ENCODE measurements at places on chromosomes 5 and 9.
A peak's percentile ranks its signal among the peaks of the same experiment; 100 is the strongest.

DNA sequence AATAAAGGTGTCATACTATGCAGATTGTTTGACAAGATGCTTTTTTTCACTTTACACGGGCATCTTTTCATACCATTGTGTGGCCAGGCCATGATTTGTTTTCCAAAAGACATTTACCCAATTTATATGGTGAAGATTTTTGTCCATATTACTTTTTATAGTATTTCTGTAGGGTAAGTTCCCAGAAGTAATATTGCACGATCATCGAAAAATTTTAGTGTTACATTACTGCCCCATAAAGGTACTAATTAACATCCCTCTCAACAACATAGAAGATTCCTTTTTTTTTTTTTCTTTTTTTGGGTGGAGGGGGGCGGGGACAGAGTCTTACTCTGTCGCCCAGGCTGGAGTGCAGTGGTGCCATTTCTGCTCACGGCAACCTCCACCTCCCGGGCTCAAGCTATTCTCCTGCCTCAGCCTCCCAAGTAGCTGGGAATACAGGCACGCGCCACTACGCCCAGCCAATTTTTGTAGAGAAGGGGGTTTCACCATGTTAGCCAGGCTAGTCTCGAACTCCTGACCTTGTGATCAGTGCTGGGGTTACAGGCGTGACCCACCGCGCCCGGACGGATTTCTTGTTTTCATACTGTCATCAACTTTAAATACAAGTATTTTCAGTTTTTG is 1.2 kb upstream of the ROPN1L start:
- DNase-seq, result no peak

GRCh38 chr5:31197183-31197582 is 3.7 kb downstream of the CDH6 start:
- no peak for DNase-seq

DNA sequence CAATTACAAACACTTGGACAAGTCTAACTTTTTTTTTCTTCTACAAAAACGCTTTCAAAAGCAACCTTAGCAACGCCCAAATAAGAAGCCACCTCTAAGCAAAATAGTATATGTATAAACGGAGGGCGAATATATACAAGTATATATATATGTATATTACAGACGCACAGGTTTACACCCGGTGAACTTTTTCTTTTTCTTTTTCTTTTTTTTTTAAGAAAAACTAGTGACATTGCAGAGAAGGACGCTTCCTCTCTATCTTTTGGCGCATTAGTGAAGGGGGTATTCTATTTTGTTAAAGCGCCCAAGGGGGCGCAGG is 200 bp downstream of the NPR3 start:
- DNase-seq, result no peak

DNA sequence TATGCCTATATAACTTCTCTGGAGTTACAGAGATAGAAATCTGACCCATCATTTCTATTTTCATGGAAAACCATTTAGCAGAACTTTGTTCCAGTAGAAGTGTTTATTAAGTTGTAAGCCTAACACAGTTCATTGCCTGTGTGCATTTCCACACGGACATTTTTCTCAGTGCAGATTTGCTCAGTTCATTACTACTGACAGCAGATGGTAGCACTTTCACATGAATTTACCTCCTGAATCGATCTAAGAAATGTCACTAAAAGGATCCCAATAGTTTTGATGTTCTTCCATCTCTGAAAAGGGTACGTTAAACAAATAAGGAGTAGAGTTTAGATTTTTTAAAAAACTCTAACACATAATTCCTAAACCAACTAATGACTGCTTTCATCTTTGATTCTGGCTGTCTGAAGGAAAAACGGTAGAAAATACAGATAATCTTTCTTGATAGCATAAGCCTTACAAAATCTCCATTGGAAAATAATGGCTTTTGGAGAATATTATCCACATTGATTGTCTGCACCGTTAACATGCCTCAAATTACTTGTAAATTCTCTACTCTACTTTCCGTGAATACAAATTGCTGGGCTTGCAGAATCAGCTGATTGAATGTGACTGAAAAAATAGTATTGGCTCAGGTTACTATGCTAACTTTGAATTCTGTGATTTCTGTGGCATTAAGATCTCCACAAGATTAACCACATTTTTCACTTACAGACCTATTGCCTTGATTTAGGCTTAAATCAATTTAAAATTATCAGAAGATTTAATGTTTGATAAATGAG is 33.1 kb downstream of the RPS23 start:
- no peak for DNase-seq

- no peak for DNase-seq
These were observed 196.2 kb upstream of the RAI14 start for GRCh38 chr5:34459908-34460307.

DNA sequence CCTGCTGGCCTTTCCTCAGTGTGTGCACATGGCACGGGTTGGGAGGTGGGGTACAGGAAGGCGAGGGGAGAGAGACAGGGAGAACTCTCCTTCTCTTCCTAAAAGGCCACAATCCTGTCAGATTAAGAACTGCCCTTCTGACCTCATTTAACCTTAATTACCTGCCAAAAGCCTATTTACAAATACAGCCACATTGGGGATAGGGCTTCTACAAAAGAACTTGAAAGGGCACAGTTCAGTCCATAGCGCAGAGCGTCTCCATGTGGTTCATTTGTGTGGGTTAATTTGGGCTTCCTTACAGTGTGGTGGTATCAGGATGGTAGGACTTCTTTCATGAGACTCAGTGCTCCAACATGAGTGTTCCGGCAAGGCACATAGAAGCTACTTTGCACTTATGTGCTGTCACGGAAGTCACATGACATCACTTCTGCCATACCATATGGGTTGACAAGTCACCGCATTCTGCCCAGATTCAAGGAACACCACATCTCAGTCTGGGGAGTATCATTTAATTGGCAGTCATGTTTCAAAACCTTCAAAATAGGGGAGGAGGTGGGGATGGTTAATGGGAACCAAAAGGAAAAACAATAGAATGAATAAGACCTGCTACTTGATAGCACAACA is 46.8 kb downstream of the NLN start:
- DNase-seq, result no peak

- no peak for DNase-seq
These were observed 298.0 kb downstream of the FER start for GRCh38 chr5:109045710-109046109.

DNA sequence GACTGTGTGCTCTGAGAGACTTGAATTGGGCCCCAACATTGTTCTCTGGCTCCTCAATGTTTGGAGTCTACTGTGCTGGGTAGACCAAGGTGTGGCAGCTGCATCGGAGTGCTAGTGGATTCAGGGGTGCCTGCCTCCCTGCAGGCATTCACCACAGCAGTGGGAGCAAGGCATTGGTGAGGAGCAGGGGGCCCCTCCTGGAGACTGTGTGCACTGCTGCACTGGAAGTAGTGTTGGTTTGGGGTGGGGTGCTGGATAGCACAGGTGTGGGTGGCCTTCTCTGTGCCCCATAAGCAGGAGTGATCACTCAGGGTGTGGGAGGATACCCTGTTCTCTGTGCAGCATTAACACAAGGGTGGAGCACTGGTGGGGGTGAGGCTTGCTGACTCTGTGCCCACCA is 39.2 kb downstream of the INSL6 start:
- DNase-seq, result no peak

GRCh38 chr9:127366594-127366993 is 30.4 kb upstream of the SLC2A8 start:
- DNase-seq, result peak; percentile 61

DNA sequence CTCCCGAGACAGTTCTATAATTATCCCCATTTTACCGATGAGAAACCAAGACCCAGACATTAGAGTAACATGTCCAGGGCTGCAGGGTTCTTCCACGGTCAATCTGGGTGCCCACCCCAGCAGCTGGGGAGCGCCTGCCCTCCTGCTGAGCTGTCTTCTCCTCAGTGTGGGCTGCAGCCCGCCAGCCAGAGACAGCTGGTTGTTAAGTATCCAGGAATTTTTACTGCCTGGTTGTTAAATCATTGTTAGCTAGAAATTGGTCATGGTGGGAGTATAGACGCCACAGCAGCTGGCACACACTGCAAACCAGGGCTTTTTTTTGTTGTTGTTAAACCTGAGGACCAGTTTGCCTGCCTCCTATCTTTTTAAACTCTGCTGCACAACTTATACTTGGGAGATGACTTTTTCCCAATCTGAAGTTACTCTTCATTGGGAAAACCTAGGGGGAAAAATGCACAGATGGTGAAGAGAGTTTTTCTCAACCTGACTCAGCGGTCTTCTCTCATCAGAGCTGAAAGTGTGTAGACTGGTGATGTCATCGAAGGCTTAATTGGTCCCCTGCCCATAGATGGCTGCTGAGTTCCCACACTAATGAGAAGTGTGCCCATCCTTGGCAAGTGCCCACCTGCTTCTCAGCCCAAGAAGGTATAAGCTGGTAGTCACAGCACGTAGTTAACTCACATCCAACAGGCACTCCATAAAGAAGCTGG is 208.6 kb downstream of the DRD1 start:
- DNase-seq, result no peak

DNA sequence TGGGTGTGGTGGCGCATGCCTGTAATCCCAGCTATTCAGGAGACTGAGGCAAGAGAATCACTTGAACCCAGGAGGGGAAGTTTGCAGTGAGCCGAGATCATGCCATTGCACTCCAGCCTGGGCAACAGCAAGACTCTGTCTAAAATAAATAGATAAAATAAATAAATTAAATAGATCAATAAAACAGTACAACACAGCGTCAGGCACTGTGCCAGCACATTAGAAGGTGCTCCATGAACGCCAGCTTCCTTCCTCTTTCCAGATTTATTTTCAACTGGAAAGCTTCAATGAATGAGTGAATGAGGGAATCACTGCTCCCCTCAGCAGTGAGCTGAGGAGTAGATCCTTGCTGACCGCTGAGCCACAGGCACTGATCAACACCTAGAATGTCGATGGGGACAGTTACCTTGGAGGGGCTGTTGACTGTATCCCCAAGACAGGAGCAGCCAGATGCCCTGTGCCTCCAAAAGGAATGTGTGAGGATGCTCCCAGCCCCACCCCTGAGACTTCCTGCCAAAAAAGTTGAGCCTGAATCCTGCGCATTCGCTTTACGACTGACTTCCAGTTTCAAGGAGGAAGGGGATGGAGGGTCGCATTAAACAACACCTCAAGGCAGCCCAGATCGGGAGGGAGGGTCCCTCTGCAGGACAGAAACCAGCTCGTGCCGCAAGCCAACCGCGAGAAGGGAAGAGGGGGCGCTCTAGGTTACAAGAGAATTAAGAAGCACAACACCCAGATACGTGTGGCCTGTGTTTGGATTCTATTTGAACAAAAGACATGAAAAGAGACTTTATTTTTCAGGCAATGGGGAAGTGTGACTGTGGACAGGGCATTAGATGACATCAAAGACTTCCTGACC is 54.0 kb upstream of the CNOT6 start:
- DNase-seq, result no peak

GRCh38 chr5:42005561-42006153 is 80.6 kb downstream of the FBXO4 start:
- no peak for DNase-seq

- no peak for DNase-seq
These were observed 155.1 kb downstream of the RFX3 start for GRCh38 chr9:3370715-3371114.

GRCh38 chr5:159913048-159913447 is 3.2 kb upstream of the ADRA1B start:
- no peak for DNase-seq

GRCh38 chr9:94999832-95000231 is 273.3 kb downstream of the AOPEP start:
- DNase-seq, result no peak

- peak; percentile 88 for DNase-seq
These were observed 97.5 kb downstream of the COL5A1 start for GRCh38 chr9:134738869-134739659.

- peak; percentile 8 for DNase-seq
These were observed 146.6 kb downstream of the PIP5K1B start for GRCh38 chr9:68851657-68852056.

- DNase-seq, result no peak
These were observed 12.4 kb upstream of the SUB1 start for GRCh38 chr5:32572778-32573480.

- DNase-seq, result no peak
These were observed 1.1 kb upstream of the GABRP start for GRCh38 chr5:170782438-170782837.

DNA sequence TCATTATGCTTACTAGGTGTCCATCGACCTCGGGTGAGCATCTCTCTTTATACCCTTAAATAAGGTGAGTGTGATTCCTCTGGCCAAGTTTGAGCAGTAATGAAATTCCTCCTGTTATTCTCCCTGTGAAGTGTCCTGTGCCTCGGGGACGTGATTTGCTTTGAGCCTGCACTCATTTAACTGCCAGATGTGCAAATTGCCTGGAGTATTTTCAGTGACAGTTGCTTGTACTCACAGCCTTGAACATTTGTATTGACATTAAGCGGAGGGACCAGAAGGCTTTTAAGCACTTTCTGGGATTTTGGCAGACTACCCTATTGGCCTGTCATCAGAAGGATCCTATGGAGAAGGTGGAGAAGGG is 126.9 kb downstream of the DOCK2 start:
- DNase-seq, result no peak

DNA sequence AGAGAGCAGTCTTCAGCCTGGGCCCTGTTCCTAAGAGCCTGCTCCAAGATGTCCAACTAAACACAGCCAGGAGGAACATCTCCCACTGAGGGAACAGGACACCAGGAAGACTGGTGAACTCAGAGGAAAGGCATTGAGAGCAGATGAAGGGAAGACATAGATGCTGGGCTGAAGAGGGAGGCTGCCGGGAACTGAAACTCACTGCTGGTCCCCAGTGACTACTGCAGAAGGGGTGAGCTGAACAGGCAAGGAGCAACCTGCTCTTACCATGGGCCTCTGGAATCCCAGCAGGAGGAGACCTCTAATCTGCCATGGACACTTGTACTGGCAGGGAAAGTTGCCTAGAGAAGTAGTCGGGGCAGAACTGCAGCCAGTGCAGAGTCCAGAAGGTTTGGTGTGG is 95.7 kb downstream of the TRPM3 start:
- no peak for DNase-seq

DNA sequence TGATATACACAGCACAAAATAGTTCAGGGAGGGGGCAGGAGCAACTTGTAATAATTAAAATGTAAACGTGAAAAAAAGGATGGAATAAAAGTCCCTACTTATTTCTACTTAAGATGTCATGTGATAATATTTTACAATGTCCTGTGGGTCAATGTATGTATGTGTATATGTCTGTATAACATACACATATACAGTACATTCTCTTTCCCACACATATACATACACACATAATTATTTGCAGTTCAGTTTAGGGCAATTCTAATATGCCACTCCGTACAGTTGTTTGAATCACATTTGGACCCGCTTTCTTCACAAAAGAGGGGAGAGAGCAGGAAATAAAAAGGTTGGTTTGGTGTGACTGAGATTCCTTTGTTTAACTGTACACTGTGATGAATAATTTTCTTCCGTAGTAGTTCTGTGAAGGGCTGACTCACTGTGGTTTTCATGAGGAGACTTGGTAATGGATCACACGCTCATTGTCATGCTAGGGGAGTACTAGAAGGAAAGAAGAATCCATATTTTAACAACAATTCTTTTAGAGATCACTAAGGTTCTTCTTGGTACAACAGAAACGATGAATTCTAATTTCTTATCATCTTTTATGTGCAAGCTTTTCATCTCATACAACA is 26.2 kb upstream of the ACOT12 start:
- DNase-seq, result no peak

- no peak for DNase-seq
These were observed 3.0 kb downstream of the DAPK1 start for GRCh38 chr9:87500491-87501270.

- DNase-seq, result no peak
These were observed 1010.8 kb upstream of the EDIL3 start for GRCh38 chr5:85395526-85395925.
